ENCODE measurements at places on chromosomes 3 and 15. TPM values are rescaled to one million over a fixed set of nuclear protein-coding genes. Genes with fewer than 3 reads are reported as not detected.
A peak's percentile ranks its signal among the peaks of the same experiment; 100 is the strongest.

- no peak for DNase-seq
These were observed 2.3 kb upstream of the CLK3 start for GRCh38 chr15:74613089-74613952.

Gene PRSS50
- 0.13 TPM for total RNA-seq

GRCh38 chr3:197736010-197736490 lies 654 bp downstream of the RUBCN start:
- DNase-seq: no peak

- DNase-seq: no peak
These were observed 2.0 kb downstream of the FBLN2 start for GRCh38 chr3:13550791-13551360.

- no peak for DNase-seq
These were observed 43.2 kb downstream of the CMTM8 start for GRCh38 chr3:32281570-32282106.

Gene MST1
- 838 TPM for total RNA-seq

DNA sequence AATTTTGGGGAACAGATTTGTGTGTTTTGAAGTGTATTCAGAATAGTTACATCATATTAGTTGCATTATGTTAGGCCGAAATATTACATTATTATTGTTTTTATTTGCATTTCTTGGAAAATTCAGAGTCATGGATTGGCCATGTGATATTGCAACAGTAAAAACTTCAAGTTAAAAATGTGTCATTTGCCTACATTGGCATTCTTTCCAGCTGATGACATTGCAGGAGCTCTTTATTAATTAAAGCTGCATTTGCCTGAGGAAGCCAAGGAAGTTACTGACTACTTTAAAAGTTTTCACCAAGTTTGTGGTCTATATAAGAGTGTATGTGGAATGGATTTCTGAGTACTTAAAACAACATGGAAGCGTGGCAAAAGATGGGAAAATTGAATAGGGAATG lies 726.4 kb upstream of the SGO1 start:
- DNase-seq: no peak

GRCh38 chr15:49877873-49878521 lies 241.0 kb downstream of the ATP8B4 start:
- no peak for DNase-seq

DNA sequence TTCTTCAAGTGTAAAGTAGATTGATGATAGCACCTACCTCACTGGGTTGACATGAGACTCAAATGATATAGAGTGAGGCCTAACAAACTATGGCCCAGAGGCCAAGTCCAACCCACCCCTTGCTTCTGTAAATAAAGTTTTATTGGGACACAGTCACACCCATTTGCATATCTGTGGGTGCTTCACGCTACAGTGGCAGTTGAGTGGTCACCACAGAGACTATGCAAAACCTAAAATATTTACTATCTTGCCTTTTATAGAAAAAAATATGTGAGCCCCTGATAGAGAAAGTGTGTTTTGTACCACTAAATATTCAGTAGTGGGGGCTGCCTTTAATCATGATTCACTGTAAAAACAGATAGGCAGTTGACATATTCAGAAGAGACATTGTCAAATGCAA lies 38.0 kb downstream of the ACAN start:
- DNase-seq: no peak

Gene CDCP1
- 0.53 TPM for total RNA-seq

- no peak for DNase-seq
These were observed 72.0 kb downstream of the PDZRN3 start for GRCh38 chr3:73552700-73553099.

Gene SLC12A1
- not detected for total RNA-seq

Gene CMC1
- total RNA-seq: 12.4 TPM

DNA sequence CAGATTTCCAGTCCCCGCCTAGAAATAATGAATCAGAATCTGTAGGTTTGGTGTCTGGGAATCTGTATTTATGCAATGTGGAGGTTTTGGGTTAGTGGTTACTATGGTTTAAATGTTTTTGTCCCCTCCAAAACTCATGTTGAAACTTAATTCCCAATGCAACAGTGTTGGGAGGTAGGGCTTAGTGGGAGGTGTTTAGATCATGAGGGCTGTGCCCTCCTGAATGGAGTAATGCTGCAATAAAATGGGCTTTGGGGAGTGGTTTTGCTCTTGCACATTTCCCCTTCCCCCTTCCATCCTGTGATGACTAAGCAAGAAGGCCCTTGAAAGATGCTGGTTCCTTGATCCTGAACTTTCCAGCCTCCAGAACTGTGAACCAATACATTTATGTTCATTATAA lies 9.2 kb upstream of the RFC4 start:
- no peak for DNase-seq

- no peak for DNase-seq
These were observed 29.0 kb upstream of the TBC1D21 start for GRCh38 chr15:73844356-73844755.

Gene WDR72
- 11.8 TPM for total RNA-seq

DNA sequence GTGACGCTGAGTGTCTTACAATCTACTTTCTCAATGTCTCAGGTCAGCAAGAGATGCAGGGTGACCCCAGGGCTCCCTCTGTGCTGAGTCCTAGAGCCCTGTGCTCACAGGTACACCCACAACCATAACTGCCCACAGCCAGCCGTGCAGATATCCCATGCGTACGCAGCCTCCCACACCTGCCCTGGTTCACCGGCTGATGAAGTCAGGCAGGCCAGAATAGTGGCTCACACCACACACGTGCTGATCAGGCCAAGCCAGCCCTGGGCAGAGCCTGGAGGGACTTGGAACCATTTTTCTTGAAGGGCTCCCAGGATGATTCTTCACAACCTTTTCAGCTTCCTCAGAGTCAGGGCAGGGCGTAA lies 63.6 kb upstream of the RPL32 start:
- DNase-seq: no peak

Gene CFAP20DC
- 1.2 TPM for total RNA-seq

- peak; percentile 57 for DNase-seq
These were observed 200.8 kb upstream of the C2CD4B start for GRCh38 chr15:62365795-62366442.

Gene ATOSA
- total RNA-seq: 29.0 TPM

Gene GPR176
- total RNA-seq: 0.88 TPM

DNA sequence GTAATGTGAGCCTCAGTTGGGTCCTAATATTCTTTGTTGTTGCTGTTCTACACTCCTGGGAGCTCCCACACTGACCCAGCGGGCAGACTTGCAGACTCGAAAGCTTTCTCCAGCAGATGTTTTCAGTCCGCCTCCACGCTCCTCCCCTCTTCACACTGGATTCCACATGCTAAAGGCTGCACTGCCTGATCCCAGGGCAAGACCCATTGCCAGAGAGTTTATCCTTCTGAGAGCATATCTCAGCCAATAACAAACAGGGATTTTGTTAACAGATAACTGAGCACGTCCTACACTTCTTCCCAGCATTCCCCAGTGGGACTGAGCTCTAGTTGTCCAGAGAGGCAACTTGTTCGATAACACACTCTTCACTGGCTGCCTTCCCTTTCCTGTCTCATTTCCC lies 8.0 kb upstream of the COL6A6 start:
- DNase-seq: no peak

Gene FOXL2
- 0.10 TPM for total RNA-seq

GRCh38 chr3:73614419-73614818 lies 10.3 kb downstream of the PDZRN3 start:
- peak; percentile 52 for DNase-seq

- no peak for DNase-seq
These were observed 268.1 kb upstream of the UBE2E2 start for GRCh38 chr3:22935040-22935439.

DNA sequence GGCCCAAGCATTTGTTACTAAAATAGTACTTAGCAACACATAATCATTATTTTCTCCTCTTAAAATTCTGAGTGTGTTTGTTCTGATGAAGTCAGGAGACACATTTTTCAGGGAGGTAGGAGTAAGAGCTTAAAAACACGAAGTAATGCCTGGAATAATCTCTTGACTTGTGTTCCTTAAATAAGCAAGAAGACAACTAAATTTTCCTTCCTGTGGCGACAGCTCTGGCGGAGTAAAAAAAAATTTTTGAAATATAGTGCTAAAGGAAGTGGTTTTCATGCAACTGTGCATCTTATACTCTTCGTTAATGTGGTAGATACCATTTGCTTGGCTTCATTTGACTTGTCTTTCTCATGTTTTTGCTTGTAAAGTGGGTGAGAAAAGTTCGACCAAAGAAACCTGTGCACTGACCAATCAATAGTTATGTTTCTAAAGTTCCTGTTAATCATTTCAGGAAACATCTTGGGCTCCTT lies 11.1 kb upstream of the MBNL1 start:
- DNase-seq: no peak

Gene ALDH1A3
- total RNA-seq: 4.0 TPM

DNA sequence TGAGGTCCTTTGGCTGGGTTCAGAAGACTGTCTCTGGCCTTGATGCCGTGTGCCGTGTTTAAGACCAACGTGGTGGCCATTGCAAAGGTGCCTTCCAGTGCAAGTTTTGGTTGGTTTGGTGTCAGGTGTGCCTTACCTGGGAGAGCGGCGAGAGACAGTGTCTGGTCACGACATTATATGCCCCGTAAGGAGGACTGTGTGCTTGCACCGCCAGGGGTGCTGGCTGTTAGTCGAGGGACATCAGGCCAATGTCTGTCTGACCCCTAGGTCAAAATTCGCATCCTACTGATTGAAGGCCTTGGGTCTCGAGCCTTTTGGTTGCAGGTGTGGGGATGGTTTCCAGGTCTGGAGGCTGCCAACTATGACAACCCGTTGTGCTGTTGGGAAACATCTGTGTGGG lies 111.9 kb downstream of the SNRPN start:
- DNase-seq: no peak

Gene PPM1L
- total RNA-seq: 26.4 TPM

GRCh38 chr3:25820816-25821486 lies 31.1 kb downstream of the OXSM start:
- DNase-seq: no peak

DNA sequence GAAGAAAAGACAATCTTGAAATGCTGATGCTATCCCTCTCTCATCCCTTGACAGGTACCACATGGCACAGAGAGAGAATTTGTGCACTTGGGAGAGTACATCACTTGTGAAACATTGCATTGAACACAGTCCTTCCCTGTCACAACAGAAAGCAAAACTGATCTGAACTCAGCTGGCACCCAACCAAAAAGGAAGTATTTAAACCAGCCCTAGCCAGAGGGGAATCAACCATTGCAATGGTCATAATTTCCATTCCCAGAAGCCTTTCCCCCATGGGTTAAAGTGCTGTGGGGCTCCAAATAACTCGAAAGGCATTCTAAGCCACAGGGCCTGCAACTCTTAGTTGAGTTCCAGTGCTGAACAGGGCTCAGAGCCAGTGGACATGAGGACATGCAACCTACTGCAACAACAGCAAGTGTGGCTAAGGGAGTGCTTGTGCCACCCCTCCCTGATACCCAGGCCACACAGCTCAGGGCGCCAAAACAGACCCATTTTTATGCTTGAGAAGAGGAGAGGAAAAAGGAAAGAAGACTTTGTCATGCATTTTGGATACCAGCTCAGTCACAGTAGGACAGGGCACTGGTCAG lies 530.8 kb upstream of the BCHE start:
- no peak for DNase-seq

Gene HIGD2B
- total RNA-seq: not detected

Gene MYEF2
- total RNA-seq: 0.20 TPM

Gene GPR160
- 0.96 TPM for total RNA-seq

GRCh38 chr15:66933932-66934867 lies 131.2 kb upstream of the SMAD3 start:
- DNase-seq: peak; percentile 21

GRCh38 chr3:147890114-147890513 lies 480.9 kb downstream of the ZIC1 start:
- DNase-seq: no peak

GRCh38 chr15:99423186-99424130 lies 142.3 kb upstream of the MEF2A start:
- peak; percentile 12 for DNase-seq

- DNase-seq: no peak
These were observed 63.9 kb downstream of the TMCC1 start for GRCh38 chr3:129829640-129830039.

Gene GPR87
- not detected for total RNA-seq

DNA sequence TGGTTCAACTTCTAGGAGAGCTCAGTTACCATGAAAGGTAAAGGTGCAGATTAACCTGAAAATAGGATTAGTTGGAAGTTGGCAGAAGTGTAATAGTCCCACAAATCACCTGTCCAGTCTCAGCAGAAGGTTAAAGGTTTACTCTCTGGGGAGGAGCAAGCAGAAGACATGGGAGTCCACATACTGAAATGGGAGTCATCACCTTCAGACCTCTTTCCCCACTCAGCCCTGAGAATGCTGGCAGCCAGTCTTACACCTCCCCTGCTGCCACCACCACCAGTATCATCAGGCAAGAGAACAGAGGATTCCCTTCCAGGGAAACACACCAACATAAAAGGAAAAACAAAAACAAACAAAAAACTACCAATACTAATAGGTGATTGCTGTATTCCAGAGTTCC lies 13.8 kb upstream of the PLA2G4D start:
- DNase-seq: no peak

DNA sequence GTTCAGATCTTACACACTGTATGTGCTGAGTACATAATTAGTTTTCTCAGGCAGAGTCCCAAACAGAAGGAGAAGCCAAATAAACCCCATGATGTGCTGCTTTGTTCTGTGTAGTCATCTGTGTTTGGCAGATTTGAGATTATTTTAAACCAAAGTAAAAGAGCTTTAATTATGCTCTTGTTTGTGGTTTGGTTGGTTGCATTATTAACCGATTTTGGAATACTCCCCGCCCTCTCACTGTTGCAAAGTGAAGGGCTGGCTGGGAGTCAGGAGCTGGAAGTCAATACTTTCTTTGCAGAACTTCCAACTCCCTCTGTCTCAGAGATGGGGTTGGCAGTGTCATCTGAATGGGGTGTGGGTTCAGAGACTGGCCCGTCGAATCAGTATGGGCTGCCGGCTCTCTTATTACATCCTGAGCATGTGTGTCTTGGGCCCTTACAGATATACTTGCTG lies 34.4 kb downstream of the SLCO3A1 start:
- no peak for DNase-seq

- DNase-seq: no peak
These were observed 31.9 kb downstream of the SLMAP start for GRCh38 chr3:57787867-57788623.

DNA sequence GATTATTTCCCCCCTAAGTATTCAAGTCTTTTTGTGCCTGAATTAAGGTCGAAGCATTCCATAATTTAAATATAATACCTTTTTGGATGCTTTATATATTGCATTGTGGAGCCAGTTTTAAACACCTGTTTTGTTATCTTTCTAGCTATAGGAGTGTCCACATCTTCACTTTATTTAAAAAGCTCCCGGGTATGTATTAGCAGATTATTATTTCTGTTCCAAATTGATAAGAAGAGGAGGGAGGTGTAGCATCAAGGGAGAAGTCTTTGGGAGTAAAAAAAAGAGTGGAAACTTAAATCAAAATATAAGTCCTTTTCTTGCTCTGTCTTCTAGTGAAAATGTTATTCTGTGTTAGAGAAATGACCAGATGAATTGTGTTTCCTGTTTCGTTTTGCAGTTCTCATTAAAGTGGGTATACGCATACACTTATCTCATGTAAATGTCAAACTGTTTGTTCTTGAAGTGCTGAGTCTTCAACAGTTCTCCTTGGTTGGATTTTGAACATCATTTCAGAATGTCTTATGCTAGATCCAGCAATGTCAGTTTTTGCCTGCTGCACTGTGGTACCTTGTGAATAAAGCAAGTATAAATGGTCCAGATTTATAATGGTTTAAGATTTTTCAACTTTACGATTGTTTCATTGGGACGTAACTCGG lies 105.8 kb downstream of the FNDC3B start:
- DNase-seq: no peak
